Glutamatergic neuron (in vitro differentiated cells): ENCODE measurements at places on chromosomes 1 and 21. TPM values are rescaled to one million over a fixed set of nuclear protein-coding genes. Genes with fewer than 3 reads are reported as not detected.

Gene TMPRSS15
- not detected for total RNA-seq

GRCh38 chr1:19872190-19872589, 10.0 kb upstream of the OTUD3 start:
- no peak for DNase-seq

DNA sequence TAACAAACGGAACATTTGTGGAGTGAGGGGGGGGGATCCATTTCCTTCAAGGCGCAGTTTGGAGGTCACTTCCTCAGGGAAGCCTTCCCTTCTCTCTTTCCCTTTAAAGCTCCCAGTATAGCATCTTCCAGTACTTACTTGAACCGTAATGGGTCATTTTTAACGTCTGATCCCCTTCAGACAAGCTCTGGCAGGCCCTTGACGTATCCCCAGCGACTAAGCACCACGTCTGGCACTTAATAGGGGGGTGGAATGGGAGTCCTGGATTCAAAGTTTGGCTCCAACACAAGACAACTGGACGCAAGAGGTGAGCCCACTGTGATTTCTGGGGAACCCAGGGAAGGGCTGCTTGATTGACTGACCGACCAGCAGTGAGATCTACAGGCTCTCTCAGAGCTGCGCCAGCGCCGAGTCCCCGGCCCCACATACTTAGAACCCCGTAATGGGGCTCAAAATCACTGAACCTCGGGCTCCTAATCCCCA, 441 bp downstream of the YARS1 start:
- DNase-seq: no peak

Gene AKR1A1
- total RNA-seq: 182 TPM

DNA sequence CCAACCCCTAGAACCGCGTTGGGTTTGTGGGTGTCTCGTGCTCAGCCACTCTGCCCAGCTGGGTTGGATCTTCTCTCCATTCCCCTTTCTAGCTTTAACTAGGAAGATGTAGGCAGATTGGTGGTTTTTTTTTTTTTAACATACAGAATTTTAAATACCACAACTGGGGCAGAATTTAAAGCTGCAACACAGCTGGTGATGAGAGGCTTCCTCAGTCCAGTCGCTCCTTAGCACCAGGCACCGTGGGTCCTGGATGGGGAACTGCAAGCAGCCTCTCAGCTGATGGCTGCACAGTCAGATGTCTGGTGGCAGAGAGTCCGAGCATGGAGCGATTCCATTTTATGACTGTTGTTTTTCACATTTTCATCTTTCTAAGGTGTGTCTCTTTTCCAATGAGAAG, 18.7 kb downstream of the TFF3 start:
- no peak for DNase-seq

DNA sequence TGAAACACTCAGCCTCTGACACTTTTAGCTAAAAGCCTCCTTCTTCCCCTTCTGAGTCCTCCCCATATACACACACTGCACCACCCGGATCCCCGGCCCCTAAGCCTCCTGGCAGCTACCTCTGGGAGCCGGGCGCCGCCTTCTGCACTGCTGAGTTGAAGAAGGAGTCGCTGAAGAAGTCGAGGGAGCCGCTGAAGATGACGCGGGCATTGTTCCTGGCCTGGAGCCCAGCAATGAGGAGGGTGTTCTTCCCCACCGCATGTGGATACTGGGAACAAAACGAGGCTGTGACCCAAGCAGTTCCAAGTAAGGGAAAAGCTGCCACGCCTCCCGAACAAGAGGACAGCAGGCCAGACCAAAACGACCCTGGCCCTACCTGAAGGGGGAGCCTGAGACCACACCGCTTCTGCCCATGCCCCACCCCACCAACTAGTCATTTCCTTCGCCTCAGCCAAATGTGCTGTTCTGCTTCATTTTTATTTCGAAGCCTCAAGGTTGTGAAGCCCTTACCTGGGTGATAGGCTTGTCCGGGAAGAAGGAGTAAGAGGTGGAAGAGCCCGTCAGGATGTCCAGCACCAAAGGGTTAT, 7.0 kb downstream of the DDOST start:
- DNase-seq: no peak

Gene IQCC
- total RNA-seq: 2.7 TPM

Gene TEDDM1
- not detected for total RNA-seq

GRCh38 chr1:12602659-12603024, 15.4 kb downstream of the DHRS3 start:
- DNase-seq: no peak

GRCh38 chr1:169708647-169709046, 2.8 kb downstream of the SELL start:
- DNase-seq: no peak

DNA sequence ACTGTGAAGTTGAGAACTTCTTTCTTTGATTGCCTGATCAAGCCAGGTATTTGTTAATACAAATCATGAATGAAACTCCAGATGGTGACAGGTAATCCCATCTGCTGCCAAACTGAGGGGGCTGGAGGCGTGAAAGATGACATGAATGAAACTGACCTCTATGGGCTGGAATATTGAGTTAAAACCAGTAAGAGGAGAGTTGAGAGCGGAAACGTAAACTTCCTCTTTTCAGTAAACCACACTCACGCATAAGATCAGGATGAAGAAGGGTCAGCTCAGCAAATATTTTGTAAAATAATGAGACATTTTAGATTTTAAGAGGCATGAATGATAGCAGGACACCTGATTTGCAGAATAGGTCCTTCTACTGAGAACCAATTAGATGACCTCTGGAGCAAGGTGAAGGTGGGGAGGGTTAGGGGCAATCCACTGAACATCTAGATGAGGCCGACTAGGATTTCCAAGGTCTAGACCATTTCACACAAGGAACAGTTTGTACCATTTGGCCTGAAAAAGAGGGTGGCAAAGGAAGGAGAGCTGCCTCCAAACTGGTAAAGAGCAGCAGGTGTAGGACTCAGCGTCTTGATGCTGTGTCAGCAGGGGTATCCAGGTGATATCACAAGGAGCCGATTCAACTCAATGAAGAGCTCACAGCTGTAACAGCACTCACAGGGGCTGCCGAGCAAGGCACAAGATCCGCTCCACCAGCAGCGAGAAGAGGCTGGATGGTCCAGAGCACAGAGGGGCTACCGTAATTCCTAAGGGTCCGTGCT, 132.6 kb downstream of the NTPCR start:
- no peak for DNase-seq

Gene KIF2C
- 8.6 TPM for total RNA-seq

Gene C8A
- total RNA-seq: not detected

GRCh38 chr21:41899426-41900202, 20.5 kb upstream of the PRDM15 start:
- no peak for DNase-seq

Gene TPR
- total RNA-seq: 112 TPM

Gene CHD1L
- 35.2 TPM for total RNA-seq

Gene BSND
- total RNA-seq: not detected
